ENCODE measurements at places on chromosomes 6 and 20. TPM values are rescaled to one million over a fixed set of nuclear protein-coding genes. Genes with fewer than 3 reads are reported as not detected.
A peak's percentile ranks its signal among the peaks of the same experiment; 100 is the strongest.

DNA sequence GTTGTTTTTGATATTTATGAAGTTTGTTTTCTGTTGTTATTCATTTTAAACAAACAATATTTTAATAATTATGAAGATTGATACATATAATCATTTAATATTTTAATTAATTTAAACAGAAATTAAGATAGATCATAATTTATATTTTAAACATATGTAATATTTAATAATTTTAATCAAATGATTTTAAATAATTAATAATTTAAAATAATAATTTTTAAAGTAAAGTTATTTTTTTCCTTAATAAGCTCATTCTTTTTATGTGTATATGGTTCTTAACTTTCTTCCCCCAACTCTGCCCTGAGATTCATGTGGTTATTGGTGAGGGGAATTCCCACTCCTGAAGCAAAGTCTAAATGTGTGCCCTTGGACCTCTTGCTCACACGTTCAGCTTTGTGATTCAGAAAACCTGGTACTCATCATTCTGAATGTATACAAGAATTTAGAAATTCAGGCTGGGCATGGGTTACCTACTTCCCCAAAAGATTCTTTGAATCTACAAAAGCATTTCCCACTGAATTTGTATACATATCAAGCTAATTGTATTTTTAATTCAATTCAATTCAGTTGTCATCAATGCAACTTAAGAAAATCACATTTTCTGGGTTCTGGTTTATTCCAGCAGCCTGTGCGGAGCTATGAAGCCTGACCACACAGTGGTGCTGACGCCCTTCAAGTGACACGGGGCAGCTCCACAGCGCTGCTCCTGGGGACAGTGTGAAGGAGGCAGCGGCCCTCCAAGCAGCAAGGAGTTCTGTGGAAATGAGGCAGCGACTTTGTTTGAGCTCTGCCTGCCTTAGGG lies 168.9 kb upstream of the UST start:
- no peaks in the 10 kb centered on the region for H3K27me3 ChIP-seq
- DNase-seq, result peak; percentile 68
- no peak overlapping the region for H3K4me3 ChIP-seq
- H3K4me1 ChIP-seq, result peaks cover 11% of the 10 kb centered on the region
- no peaks in the 10 kb centered on the region for H3K36me3 ChIP-seq

DNA sequence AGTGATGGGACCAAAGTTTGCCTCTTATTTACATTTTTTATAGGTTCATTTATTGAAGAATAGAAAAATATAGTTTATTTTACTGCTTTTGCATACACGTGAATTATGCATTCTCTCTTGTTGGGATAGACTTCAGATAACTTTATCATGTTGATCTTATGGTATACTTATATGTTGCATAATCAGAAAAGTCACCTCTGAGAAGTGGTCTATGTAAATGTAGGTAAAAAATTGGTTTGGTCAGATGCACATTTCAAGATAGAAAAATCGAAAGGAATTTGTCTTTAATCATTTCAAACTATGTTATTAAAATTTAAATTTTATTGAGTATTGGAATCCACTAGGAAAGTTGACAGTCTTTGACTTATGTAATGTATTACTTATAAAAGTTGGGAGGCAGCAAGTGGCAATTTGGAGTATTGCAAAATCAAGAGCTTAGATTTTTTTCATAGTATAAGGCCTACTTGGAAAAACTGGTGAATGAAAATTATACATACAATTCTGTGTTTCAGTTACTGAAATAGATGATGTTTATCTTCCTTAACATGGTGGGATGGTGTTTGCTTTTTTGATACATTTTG lies 2.4 kb downstream of the PHF3 start:
- H3K4me3 ChIP-seq, result peak overlapping the region; percentile 80
- peaks cover 32% of the 10 kb centered on the region for H3K4me1 ChIP-seq
- H3K27ac ChIP-seq, result no peak overlapping the region
- no peaks in the 10 kb centered on the region for H3K27me3 ChIP-seq
- DNase-seq, result no peak

- H3K4me1 ChIP-seq, result no peaks in the 10 kb centered on the region
- H3K4me3 ChIP-seq, result no peak overlapping the region
- H3K36me3 ChIP-seq, result no peaks in the 10 kb centered on the region
- DNase-seq, result no peak
These were observed 23.1 kb upstream of the DCBLD1 start for GRCh38 chr6:117459204-117459944.

DNA sequence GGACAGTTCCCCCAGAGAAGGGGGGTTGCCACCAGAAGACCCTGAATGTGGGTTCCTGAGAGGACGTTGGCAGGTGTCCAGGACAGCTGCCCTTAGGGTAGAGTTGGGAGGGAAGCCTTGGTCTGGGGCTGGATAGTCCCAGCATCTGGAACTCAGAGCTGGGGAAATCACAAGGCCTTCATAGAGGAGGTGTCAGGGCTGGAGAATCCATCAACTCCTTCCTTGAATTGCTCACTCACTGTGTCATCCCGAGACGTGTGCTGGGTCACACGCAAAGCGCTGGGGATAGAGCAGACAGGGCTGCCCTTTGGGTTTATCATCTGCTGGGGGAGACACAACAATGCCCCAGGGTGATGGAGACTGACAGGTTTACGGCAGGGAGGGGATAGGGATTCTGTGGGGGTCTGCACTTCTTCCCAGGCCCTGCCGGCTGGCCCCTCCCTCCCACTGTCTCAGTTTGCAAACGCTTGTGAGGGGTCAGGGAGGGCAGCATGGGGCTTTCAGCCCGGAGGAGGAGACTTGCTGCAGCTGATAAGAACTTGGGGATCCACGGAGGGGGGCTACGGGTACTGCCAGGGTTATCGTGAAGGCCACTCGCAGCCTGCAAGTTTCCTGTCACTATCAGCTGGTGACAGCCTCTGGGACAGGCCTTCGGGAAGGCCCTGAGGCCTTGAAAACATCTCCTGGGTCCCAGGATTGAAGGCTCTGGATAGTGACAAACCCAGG lies 18.6 kb downstream of the RBM38 start:
- H3K36me3 ChIP-seq, result peaks cover 20% of the 10 kb centered on the region
- H3K27ac ChIP-seq, result peak overlapping the region; percentile 13
- H3K27me3 ChIP-seq, result no peaks in the 10 kb centered on the region

COL11A2 gene
- 0.19 TPM for polyA plus RNA-seq

DNA sequence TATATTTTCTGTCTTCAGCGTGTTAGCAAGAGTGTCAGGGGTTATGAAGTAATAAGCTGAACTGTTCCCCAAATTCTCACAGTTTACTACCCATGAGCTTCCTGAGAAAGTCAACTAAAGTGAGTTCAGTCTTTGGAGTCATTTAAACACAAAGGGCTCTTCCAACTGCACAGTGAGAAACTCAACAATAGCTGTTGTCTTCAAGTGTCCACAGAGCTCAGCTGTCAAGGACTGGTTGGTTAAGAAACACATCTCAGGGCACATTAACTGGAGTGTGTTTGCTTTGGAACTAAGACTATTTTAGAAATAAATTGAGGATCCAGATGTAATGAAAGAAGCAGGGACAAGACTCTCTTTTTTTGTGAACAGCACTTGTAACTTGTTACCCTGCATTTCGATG lies 241.4 kb upstream of the SOX4 start:
- H3K36me3 ChIP-seq, result no peaks in the 10 kb centered on the region
- no peak overlapping the region for H3K4me3 ChIP-seq
- H3K27ac ChIP-seq, result no peak overlapping the region
- peaks cover 8% of the 10 kb centered on the region for H3K4me1 ChIP-seq

DNA sequence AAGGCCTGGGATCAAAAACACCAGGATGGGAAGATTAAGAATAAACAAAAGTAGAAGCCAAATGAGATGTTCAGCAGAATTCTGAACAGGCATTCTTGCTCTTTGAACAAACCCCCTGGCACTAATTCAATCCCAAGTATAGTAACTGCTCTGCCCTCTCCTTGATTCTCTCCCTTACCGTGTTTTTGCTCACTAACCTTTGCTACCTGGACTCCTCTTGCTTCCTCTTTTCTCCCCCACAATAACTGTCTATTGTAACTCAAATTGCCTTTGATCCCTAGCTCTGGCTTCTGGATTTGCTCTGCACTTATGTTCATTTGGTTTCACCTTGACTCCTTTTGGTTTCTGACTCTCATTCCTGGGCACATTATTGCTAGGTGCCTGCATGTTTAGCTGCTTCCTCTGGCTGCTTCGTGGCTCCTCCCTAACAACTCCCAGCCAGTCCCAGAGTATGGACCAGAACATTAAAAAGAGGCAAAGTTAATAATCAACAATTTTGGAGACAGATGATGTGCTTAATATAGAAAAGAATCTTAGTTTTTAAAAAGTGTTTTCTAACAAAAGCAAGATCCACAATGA lies 65.4 kb upstream of the PHIP start:
- H3K27me3 ChIP-seq, result no peaks in the 10 kb centered on the region
- DNase-seq, result no peak
- no peak overlapping the region for H3K4me3 ChIP-seq
- no peaks in the 10 kb centered on the region for H3K4me1 ChIP-seq
- no peaks in the 10 kb centered on the region for H3K36me3 ChIP-seq

DNA sequence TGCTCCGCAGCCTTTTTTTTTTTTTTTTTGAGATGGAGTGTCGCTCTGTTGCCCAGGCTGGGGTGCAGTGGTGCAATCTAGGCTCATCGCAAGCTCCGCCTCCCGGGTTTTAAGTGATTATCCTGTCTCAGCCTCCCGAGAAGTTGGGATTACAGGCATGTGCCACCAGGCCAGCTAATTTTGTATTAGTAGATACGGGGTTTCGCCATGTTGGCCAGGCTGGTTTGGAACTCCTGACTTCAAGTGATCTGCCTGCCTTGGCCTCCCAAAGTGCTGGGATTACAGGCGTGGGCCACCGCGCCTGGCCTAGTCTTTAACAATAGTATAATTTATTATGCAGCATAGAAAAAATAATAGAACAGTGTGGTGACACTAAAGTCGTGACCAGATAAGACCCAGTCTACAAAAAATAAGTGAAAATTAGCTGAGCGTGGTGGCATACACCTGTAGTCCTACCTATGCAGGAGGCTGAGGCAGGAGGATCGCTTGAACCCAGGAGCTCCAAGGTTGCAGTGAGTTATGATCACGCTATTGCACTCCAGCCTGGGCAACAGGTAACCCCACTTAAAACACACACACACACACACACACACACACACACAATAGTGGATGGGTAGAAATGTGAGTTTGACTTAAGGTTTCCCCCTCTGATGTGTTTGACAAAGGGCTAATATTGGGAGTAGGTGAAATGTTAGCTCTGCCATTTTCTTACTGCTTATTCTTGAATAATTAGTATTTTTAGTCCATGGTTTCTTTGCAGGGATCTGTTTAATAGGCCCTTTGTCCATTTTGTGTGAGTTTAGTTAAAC lies 6.5 kb downstream of the PIM1 start:
- H3K36me3 ChIP-seq, result peaks cover 39% of the 10 kb centered on the region
- H3K27me3 ChIP-seq, result no peaks in the 10 kb centered on the region
- no peak overlapping the region for H3K4me3 ChIP-seq

- DNase-seq, result no peak
- H3K4me3 ChIP-seq, result no peak overlapping the region
- H3K27ac ChIP-seq, result no peak overlapping the region
- H3K4me1 ChIP-seq, result no peaks in the 10 kb centered on the region
These were observed 1714.5 kb downstream of the GRIK2 start for GRCh38 chr6:103107985-103108384.

GRCh38 chr20:25487306-25487705 lies 79.8 kb downstream of the GINS1 start:
- no peaks in the 10 kb centered on the region for H3K27me3 ChIP-seq
- DNase-seq, result no peak
- H3K36me3 ChIP-seq, result peaks cover 61% of the 10 kb centered on the region
- H3K27ac ChIP-seq, result no peak overlapping the region
- H3K4me1 ChIP-seq, result no peaks in the 10 kb centered on the region

- peak overlapping the region; percentile 97 for H3K27ac ChIP-seq
- peak; percentile 46 for DNase-seq
- no peaks in the 10 kb centered on the region for H3K27me3 ChIP-seq
- H3K4me3 ChIP-seq, result peak overlapping the region; percentile 76
- H3K36me3 ChIP-seq, result peaks cover 62% of the 10 kb centered on the region
- peaks cover 19% of the 10 kb centered on the region for H3K4me1 ChIP-seq
These were observed 1.3 kb downstream of the TAP1 start for GRCh38 chr6:32852018-32852843.

FBXO5 gene
- polyA plus RNA-seq, result 2.2 TPM

FAM83C gene
- polyA plus RNA-seq, result 6.5 TPM

DNA sequence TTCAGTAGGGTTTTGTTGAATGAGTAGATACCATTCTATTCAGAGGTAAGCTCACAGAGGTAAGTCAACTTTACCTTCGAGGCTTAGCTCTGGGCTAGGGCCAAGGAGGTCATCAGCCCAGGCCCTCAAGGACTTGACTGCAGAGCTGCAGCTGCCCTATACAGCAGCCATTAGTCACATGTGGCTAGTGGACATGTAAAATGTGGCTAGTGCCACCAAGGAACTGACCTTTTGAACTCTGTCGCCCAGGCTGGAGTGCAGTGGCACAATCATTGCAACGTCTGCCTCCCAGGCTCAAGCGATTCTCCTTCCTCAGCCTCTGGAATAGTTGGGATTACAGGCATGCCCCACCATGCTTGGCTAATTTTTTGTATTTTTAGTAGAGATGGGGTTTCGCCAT lies 47.9 kb upstream of the EPB41L1 start:
- H3K4me3 ChIP-seq, result no peak overlapping the region
- no peaks in the 10 kb centered on the region for H3K27me3 ChIP-seq
- DNase-seq, result no peak
- peaks cover 51% of the 10 kb centered on the region for H3K4me1 ChIP-seq

GRCh38 chr6:71349395-71349794 lies 60.8 kb downstream of the OGFRL1 start:
- no peak overlapping the region for H3K4me3 ChIP-seq
- H3K36me3 ChIP-seq, result no peaks in the 10 kb centered on the region
- DNase-seq, result no peak
- H3K4me1 ChIP-seq, result peaks cover 20% of the 10 kb centered on the region
- H3K27me3 ChIP-seq, result no peaks in the 10 kb centered on the region

DNA sequence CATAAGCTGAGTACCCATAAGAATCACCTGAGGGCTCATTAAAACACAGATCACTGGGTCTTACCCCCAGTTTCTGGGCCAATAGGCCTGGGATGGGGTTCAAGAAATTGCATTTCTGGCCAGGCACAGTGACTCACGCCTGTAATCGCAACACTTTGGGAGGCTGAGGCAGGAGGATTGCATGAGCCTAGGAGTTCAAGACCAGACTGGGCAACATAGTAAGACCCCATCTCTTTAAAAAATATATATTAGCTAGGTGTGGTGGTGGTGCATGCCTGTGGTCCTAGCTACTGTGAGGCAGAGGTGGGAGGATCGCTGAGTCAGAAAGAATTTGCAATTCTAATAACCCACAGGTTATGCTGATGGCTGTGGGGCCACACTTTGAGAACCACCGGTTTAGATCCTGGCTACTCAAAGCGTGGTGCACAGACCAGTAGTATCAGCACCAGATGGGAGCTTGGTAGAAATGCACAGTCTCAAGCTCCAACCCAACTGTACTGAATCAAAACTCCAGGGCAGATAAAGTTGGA lies 2.0 kb downstream of the CCM2L start:
- no peaks in the 10 kb centered on the region for H3K4me1 ChIP-seq
- H3K27ac ChIP-seq, result no peak overlapping the region
- H3K4me3 ChIP-seq, result peak overlapping the region; percentile 5
- H3K36me3 ChIP-seq, result no peaks in the 10 kb centered on the region

- H3K27ac ChIP-seq, result no peak overlapping the region
- DNase-seq, result no peak
- no peaks in the 10 kb centered on the region for H3K36me3 ChIP-seq
- H3K4me3 ChIP-seq, result no peak overlapping the region
These were observed 608.6 kb downstream of the COL12A1 start for GRCh38 chr6:74597266-74597665.
